Lower leg skin (tissue), 4 donors: ENCODE measurements at places on chromosomes 5 and 9.

- DNase-seq: no peak
Measured at GRCh38 chr5:151665613-151666012, 21.1 kb downstream of the SPARC start.

DNA sequence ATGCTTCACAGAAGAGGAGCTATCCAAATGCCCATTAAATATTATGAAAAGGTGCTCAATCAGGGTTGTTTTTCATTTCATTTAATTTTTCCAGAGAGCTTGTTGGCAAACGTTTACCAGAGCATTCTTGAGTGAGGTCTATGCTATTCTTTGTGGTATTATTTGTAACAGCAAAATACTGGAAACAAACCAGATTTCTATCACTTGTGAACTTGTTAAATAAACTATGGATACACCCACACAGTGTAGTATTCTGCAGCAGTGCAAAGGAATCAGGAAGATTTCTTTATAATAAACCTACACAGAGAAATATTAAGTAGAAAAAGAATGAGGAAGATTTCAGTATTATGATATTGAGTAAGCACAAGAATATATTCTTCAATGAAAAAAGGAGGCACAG, 15.0 kb upstream of the SLC1A1 start:
- DNase-seq: no peak

GRCh38 chr9:79928661-79929223, 357.0 kb downstream of the TLE4 start:
- DNase-seq: no peak

- DNase-seq: no peak
Measured at GRCh38 chr5:60346393-60346792, 353.6 kb downstream of the DEPDC1B start.

DNA sequence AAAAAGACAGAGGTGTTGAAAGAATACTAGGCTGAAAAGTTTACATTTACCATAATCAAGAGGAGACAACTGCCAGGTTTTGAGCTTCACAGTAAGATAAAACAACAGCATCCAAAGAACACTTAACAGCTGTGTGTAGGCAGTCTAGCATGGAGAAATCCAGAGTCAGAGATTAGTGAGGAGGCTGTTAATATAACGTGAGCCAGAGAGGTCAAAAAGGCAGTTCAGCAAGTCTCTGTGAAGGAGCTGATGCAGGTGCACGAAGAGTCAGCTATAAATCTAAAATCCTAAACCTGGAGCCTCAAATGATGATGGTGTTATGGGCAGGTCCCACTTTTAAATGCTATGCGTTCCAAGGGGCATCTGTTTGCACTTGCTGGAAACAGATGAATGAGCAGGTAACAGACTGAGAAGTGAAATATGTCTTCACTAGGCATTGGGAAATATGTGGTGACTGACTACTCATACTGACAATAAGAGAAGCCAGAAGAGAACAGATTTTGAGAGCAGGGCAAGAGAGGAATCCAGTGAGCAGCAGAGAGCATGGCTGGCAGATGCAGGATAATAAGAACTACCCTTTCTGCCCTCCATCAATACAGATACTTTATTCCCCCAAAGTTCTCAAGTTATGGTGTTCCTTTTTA, 8.7 kb downstream of the APTX start:
- DNase-seq: no peak

DNA sequence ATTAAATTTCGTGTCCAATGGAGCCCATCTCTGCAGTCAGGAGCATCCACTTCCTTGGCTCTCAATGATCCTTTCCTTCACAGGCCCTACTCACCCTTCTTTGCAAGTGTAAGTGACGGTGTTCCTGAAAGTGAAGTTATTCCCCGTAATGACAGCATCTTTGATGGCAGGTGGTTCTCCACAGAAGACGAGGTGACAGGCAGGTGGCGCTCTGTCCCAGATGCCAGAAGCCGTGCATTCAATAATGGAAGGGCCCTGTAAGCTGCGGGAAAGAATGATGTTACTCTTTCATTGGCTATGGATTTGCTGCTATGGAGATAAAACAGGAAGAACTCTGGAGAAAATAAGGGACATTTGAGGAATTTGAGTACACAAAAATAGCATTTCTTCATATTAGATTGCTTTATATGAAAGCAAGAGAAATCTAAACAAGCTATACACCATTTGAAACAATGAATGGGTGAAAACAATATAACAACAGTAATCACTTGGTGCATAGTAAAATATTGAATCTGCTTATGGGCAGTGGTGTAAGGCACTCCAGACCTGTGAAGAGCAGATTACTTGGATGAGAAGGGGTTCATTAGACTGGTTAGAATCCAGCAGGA, 89.9 kb upstream of the TXNDC8 start:
- DNase-seq: no peak

DNA sequence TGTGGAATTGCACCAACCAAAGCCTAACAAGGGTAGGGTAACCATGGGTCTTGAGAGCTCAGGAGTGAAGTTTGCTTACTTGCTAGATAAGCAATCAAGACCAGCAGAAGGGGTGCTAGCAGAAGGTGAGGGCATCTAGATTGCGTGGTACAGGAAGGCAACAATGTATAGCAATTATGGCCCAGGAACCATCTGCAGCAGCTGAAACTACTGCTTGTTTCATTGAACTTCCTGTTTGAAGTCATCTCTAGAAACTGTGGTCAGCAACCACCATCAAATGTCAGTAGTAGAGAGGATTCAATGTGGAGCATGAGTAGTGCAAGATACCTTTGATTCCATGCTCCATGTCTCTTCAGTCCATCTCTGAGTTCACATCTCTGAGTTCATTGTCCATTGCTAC, 462.1 kb upstream of the GRAMD2B start:
- DNase-seq: no peak

GRCh38 chr9:95678759-95679158, 162.0 kb upstream of the PTCH1 start:
- no peak for DNase-seq

DNA sequence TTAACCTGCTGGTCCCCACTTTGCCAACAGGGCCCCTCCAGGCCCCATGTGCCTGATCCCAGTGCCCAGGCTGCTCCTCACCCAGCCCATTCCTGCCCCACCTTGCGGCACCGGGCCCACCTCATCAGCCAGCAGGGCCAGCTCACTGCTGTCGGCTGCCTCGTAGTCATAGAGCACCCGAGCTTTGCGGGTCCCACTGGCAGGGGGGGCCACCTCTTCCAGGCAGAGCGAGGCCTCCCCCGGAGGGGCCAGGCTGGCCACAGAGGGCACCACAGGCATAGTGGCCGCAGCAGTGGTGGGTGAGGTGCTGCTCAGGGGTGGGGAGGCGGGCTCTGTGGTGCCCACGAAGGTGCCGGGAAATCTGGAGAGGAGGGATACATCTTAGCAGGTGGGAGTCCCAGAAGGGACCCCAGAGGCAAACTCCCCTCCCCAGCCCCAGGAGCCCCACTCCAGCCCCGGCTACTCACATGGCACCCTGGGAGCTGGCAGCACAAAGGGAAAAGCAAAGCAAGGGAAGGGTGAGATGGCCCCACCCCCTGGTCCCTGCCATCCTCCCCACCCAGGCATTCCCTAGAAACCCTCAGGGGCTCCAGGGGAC, 19.0 kb downstream of the SH3GLB2 start:
- DNase-seq: no peak

GRCh38 chr5:141692533-141692888, 10.5 kb upstream of the ARAP3 start:
- DNase-seq: no peak

GRCh38 chr5:84091127-84091799, 293.4 kb downstream of the EDIL3 start:
- DNase-seq: no peak

DNA sequence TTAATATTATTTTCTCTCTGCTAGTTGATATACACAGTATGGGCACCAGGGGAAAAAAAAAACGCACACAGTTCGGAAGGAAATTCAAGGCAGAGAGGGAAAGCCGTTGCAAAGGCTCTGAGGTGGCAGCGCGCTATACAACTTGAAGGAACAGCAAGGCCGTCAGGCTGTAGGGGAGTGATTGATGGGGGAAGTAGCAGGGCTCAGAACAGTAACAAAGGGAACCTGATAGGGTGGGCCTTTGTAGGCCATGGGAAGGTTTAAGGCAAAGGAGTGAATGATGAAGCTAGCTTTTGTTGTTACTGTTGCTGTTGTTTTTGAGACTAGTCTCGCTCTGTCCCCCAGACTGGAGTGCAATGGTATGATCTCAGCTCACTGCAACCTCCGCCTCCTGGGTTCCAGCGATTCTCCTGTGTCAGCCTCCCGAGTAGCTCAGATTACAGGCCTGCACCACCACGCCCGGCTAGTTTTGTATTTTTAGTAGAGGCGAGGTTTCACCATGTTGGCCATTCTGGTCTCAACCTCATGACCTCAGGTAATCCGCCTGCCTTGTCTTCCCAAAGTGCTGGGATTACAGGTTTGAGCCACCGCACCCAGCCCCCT, 27.0 kb downstream of the AQP7 start:
- peak; percentile 53 for DNase-seq

- no peak for DNase-seq
Measured at GRCh38 chr5:8418049-8418426, 549.1 kb downstream of the MTRR start.

GRCh38 chr5:25974451-25974850, 1063.9 kb downstream of the CDH9 start:
- DNase-seq: no peak

DNA sequence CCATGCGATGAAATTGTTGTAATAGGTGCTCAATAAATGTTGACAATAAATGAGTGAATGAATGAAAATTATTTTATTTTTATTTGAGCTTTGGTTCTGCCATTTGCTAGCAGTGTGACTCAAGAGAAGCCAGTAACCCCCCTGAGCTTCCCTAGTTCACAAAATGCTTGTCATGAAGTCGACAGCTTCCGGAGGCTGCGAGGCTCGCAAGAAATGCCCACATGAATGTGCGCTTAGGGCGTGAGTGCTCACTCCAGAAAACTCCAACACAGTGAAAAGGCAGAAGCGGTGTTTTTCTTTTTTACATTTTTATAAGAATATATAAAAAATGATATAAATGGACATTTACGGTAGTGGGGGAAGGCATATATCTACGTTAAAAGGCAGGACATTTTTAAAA, 26.5 kb downstream of the CDKN2A start:
- DNase-seq: peak; percentile 60

GRCh38 chr5:53063791-53064190, 45.8 kb downstream of the MOCS2 start:
- DNase-seq: no peak

DNA sequence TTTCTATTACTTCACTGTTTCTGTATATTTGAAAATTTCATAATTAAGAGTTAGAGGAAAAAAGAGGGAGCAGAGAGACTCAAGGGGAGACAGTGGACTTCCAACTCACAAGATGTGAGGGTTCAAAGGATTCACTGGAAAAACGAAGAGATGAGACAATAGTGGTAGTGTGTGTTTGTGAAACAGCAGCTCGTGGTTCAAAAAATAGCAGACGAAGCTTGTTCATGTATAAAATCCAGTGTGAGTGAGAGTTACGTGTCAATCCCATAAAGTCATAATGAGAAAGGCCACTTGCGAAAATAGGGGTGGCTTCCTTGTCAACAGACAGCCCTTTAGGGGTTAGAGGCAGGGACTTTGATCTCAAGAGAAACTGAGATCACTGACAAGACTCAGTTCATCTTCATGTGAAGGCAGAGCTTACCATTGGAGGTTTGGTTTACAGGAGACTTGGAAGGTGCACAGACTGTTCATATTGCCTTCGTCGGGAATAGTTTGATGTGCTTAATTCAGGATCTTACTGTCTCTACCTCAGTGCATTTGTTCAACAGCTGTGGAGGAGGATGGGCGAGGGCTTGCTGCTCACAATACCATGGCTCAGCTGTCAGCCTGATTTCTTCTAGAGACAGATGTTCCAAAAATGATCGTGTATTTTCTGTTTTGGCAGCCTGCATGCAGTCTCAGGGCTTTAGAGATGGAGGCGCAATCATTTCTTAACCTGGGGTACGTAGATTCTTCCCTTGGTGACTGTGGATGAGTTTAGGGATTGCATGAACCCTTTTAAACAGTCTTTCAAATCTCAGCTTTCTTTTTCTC, 105.7 kb upstream of the KLF9 start:
- no peak for DNase-seq

- DNase-seq: no peak
Measured at GRCh38 chr5:34038390-34038789, 4.6 kb downstream of the C1QTNF3 start.

DNA sequence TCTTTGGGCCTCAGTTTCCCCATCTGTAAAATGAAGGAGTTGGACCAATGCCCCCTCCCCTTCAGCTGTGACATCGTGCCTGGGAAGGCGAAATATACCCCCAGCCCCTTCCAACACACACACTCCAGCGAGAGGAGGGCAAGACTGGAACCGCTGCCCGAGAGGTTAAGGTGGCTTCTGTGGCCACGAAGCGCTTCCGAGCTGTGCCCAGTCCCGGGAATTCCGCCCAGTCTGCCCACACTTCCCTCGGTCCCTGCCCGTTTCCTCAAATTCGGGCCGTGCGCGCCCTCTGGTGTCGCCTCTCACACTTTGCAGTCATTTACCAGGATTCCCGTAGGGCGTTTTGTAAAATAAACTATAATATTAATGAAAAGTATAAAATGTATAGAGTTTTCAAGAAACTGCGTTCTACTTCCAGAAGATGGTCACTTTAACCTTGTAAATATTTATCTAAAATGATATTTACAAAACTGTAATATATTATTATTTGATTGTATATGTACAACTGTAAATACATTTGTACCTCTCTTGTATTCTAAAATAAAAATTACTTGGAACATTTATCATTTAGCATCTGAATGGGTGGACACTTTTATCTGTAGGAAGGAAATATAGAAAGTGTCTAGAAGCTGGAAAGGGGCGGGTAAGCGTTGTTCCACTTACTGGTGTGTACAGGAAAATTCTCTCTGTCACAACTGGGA, 11.0 kb upstream of the EXOSC2 start:
- peak; percentile 93 for DNase-seq

- no peak for DNase-seq
Measured at GRCh38 chr5:62483556-62483955, 71.0 kb downstream of the IPO11 start.

DNA sequence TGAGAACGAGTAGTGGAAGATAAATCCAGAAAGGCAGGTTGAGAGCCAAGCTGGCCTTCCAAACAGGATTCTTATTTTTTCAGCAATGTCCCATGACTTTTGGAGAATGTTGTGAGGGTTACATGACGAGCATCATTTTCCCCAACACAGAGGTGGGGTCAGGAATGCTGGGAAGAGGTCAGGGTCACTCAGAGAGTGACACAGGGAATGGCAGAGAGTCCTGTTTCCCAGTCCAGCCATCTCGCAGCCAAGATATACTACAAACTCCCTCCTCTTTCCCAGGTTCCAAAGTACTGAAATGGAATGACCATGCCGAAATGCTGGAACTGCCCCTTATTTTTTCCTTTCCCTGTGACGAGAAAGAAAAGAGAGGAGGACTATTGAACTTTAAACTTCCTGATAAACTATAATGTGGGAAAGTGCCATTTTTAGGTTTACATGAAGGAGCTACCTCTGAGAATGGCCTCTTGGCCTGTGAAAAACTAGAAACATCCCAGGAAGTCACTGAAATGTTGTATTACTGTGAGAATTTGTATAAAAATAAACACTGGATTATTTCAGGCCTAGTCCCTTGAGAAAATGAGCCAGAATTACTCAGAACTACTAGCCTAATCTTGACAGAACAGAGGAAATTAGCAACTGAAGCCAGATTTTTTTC, 420.4 kb downstream of the CETN3 start:
- no peak for DNase-seq
